DMS 273 treated with DMSO at 0.1 percent for 48 hours (cell line): ENCODE measurements at places on chromosomes 11 and 22.

- no peak for DNase-seq
Observed at GRCh38 chr22:44392446-44392921, 79.7 kb upstream of the SHISAL1 start.

DNA sequence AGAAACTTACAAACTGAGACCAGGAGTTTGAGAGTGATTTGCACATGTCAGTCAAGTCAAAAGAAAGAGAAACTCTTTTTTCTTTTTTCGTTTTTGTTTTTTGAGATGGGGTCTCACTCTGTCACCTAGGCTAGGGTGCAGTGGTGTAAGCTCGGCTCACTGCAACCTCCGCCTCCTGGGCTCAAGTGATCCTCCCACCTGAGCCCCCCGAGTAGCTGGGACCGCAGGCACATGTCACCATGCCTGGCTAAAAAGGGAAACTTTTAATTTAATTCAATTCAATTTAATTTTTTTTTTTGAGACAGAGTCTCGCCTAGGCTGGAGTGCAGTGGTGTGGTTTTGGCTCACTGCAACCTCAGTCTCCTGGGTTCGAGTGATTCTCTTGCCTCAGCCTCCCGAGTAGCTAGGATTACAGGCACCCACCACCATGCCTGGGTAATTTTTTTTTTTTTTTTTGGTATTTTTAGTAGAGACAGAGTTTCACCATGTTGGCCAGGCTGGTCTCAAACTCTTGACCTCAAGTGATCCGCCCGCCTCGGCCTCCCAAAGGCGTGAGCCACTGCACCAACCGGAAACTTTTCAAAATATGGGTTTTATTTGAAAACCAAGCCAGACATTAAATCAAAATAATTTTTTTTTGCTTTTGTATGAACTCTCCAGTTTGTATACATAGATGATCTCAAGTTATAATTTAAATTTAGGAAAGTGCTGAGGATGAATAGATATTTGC is 9.9 kb downstream of the UCP3 start:
- no peak for DNase-seq

DNA sequence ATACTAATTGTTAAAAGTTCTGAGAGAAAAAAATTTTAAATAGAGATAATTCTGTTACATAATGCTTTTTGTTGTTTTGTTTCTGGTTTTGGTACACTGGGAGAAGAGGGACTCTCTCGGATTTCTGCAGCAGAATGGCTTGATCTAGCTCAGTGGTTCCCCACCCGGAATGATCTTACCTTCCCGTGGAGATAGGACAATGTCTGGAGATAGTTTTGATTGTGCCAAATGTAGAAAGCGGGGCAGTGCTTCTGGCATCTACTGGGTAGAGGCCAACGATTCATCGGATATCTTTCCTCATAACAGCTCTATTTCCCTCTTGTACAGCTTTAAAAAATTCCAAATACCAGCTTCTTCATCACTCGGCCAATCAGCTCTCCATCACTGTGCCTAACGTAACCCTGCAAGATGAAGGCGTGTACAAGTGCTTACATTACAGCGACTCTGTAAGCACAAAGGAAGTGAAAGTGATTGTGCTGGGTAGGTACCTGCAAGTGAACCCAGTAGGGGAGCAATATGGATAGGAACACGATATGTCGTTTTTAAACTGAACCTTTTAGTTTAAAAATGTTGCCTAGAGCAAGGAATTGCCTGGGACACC is 13.2 kb downstream of the CRTAM start:
- no peak for DNase-seq

DNA sequence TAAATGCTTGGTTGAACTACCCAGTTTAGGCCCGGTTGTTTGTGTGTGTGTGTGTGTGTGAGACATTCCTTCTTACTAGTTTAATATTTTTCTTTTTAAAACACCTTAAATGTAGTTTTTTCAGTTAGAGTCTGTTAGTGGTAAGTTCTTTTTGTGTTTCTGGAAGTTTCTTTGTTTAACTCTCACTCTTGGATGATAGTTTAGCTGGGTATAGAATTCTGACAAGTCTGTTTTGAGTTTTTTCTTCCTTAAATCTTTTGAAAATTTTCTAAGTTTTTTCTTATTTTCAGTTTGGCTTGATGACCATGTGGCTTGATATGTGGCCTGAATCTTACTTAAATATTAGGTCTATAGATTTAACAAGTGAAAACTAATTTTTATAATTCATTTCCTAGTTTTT is 60.1 kb downstream of the PDE3B start:
- DNase-seq: no peak

GRCh38 chr22:47107431-47107830 is 345.0 kb downstream of the TBC1D22A start:
- DNase-seq: no peak

DNA sequence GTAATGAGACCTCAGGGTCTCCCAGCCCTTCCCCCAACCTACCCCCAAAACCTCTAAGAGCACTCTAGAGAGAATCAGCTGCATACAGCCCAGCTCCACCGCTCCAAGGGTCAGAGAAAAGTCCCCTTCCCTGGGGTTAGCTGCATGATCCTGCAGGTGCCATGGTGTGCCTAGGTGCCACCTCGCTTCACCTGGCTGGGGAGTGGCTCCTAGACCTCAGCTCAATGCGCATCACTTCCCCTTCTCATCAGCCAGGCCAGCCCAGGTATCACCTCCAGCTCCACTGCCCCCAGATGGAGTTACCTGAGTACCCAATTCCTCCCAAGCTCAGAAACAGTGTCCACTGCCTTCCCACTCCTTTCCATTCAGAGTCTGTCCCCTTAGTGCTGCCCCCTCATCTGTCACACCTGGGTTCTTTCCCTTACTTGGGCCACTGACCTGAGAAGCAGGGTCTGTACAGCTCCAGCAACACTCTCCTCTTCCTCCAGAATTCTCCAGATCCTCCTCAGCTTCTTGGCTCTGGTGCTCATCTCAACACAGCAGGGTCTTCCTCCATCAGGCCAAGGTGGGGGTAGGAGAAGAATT is 1.3 kb downstream of the STARD10 start:
- DNase-seq: no peak

DNA sequence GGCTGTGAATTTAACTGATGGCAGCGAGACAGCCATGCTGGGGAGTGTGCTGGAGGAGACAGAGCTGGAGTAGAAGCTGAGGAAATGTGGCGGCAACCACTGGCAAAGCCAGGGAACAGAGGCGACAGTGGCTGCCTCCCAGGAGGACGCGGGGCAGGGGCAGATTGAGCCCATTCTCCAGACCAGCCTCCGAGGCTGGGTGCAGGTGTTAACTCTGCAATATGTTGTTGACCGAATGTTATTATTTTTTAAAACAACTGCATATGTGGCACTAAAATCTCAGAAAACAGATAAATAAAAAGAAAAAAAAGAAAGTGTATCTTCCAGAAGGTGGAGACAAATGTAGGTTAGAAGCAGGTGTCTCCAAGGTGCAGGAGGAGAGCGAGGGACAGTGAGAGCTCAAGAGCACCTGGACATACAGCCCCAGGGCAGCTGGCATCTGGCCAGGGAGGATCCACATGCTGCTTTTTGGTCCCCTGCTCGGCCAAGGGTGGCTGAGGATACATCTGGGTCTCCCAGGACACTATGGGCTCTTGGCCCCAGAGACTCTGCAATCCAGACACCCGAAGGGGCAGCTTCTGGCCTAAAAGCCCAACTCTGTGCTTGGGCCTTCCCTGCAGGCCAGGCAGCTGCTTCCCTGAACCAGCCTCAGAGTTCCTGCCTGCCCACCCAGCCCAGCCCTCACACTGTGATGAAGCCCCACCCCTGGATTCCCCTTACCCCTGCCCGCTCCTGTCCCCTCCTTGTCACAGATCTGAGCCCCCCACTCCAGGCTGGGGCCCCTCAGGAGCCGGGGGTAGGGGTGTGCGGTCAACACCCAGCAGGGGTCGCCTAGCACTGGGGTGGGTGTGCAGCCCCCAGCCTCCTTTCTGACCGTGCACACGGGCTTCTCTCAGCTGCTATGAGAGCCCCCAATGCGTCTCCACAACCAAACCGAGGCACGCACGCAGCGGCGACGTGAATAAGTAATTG is 12.9 kb downstream of the RTN4R start:
- no peak for DNase-seq

DNA sequence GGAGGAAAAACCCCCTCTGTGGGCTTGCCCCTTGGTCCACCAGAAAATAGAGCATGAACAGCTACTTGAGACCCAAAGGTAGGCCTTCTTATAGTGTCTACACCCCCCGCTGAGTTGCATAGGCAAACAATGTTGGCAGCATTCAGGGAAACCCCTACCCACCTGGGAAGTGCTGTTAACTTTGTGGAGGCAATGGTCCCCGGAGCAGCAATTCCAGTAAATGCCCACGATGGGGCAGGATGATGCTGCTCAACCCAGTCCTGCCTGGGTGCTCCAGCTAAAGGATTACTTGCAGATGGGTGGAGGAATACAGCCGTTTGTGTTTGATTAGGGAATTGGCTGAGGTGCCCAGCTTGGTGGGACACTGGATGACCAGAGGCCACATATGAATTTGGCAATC is 381.3 kb upstream of the ANO5 start:
- DNase-seq: no peak

DNA sequence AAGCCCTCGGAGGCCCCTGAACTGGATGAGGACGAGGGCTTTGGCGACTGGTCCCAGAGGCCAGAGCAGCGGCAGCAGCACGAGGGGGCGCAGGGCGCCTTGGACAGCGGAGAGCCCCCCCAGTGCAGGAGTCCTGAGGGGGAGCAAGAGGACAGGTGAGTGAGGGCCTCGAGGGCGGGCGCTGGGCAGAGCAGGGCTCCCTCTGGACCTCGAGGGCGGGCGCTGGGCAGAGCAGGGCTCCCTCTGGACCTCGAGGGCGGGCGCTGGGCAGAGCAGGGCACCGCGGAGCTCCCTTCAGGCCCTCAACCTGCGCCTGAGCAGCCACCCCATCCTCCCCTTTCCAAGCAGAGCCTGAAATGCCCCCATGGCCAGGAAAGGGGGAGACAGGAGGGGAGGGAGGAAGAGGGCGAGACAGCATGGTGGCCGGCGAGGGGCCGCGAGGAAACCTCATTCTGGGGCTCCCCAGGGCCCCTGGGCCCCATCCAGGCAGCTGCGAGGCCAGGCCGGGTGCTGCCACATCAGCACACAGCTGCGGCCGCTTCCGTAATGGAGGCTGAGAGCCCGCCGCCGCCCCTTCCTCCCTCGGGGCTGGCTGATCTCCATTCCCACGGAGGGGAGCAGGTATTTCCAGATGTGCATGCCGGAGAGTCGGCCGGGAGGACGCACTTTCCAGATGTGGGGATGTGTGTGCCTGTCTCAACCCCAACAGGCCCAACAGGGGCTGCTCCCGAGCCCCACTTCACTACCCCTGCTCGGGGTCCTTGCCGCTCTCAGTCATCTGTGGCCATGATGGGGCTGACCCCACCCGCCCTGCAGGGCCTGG is 10.0 kb downstream of the PRR33 start:
- DNase-seq: no peak

DNA sequence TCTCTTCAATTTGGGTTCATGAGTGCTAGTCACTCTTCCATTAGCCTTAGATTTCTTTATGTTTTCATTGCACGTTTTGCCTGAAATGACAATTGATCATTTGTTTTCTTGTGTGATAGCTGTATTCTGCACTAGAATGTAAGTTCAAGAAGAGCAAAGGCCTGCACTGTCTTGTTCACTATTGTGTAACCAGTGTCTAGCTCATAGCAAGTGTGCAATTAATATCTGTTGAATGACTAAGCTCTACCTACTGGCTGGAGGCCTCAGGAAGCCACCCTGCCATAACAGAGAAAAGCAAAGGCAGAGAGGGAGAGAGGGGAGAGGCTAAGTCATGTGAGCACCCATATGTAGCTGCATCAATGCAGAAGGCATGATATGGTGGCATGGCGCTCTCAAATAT is 292.8 kb upstream of the SYN3 start:
- DNase-seq: no peak

GRCh38 chr11:46617972-46618314 is 590 bp downstream of the ATG13 start:
- no peak for DNase-seq

DNA sequence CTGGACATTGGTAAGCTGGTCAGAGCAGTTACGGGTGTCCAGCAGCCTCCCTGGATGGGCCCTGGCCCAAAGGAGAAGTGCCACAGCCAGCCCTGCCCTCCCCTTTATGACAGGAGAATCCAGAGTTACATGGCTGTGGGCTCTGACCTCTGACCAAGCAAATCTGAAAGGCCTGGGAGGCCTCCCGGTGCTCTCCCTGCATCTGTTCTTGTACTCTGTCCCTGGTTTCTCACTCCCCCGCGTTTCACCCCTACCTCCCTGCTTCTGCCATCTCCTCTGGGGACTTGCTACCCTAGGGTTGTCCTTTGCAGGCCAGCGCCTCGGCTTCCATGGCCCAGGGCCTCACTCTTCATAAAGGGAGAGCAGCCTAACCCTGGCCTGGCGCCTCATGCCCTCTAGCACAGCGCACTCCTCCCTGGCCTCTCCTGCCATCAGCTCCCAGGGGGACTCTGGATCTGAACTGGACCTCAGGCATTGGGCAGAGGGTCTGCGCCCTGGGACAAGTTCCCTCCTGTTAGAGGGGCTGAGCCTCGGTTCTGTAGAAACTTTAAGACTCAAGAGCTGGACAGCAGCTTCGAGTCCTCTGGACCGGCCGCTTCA is 10.7 kb downstream of the PICK1 start:
- DNase-seq: no peak

- no peak for DNase-seq
Observed at GRCh38 chr11:72813740-72814285, 398 bp upstream of the ATG16L2 start.

- no peak for DNase-seq
Observed at GRCh38 chr11:13094930-13095687, 86.0 kb downstream of the RASSF10 start.

DNA sequence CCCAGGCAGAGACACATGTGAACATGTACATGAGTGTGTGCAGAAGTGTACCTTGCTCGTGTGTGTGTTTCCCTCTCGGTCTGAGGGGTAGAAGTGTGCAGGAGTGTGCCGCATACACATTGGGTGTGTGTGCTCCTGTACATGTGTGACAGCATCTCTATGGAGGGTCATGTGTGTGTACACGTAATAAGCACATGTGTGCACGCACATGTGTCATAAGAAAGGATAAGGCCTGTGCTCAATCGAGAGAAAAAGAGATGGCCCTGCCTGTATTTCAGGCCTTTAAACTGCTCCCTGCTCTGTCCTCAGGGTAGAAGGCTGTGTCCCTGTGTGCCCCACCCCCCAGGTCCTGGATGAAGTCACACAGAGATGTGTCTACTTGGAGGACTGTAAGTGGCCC is 61.8 kb downstream of the OTOG start:
- DNase-seq: no peak

GRCh38 chr11:119363851-119364590 is 17.5 kb downstream of the USP2 start:
- no peak for DNase-seq

- DNase-seq: no peak
Observed at GRCh38 chr22:28893810-28894209, 10.4 kb downstream of the ZNRF3 start.
